Left ventricle myocardium inferior (tissue), 1 donor: ENCODE measurements at places on chromosomes 12 and 14. TPM values are rescaled to one million over a fixed set of nuclear protein-coding genes. Genes with fewer than 3 reads are reported as not detected.

- peaks cover 49% of the 10 kb centered on the region for H3K27me3 ChIP-seq
- no peak overlapping the region for H3K4me3 ChIP-seq
- peak overlapping the region; percentile 29 for H3K27ac ChIP-seq
- H3K4me1 ChIP-seq = peaks cover 56% of the 10 kb centered on the region
Observed at GRCh38 chr12:57214398-57214781, 2.2 kb upstream of the NXPH4 start.

GRCh38 chr12:16607906-16608775, 2.2 kb upstream of the LMO3 start:
- H3K36me3 ChIP-seq = no peaks in the 10 kb centered on the region
- H3K27ac ChIP-seq = peak overlapping the region; percentile 76
- peak overlapping the region; percentile 66 for H3K4me3 ChIP-seq
- H3K4me1 ChIP-seq = peaks cover 23% of the 10 kb centered on the region
- H3K27me3 ChIP-seq = peaks cover 83% of the 10 kb centered on the region

- no peak overlapping the region for H3K27ac ChIP-seq
- no peaks in the 10 kb centered on the region for H3K4me1 ChIP-seq
- no peak overlapping the region for H3K4me3 ChIP-seq
Observed at GRCh38 chr12:70467476-70467875, 101.4 kb downstream of the KCNMB4 start.

DNA sequence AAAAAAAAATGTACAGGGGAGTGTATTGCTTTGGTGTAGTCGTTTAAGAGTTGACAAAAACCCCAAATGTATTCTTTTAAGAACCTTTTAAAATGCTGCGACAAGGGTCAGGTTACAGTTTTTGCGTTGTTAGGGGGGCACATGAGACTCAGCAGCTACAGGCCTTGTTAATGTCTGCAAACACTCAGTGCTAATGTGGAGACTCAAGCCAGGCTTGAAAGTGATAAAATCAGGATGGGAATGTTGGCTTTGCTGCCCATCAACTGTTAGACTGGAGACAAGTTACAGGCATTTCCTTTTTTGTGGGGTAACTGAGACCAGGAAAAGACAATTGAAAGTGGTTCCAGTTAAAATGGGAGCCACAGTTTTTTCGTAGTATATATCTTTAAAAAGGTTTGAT, 84.8 kb downstream of the PRKCH start:
- H3K27me3 ChIP-seq = no peaks in the 10 kb centered on the region
- H3K4me3 ChIP-seq = no peak overlapping the region
- no peaks in the 10 kb centered on the region for H3K36me3 ChIP-seq
- peaks cover 60% of the 10 kb centered on the region for H3K4me1 ChIP-seq
- no peak for DNase-seq

The PA2G4 gene
- 65.7 TPM for total RNA-seq
